Hindlimb muscle (tissue), 1 donor: ENCODE measurements at places on chromosomes 3 and 15. TPM values are rescaled to one million over a fixed set of nuclear protein-coding genes. Genes with fewer than 3 reads are reported as not detected.

Gene FGD5
- 20.1 TPM for polyA plus RNA-seq

Gene OSBPL10
- polyA plus RNA-seq, result 10.9 TPM

Gene ECE2
- polyA plus RNA-seq, result not detected

Gene DAPK2
- 5.1 TPM for polyA plus RNA-seq

Gene PLA1A
- 0.27 TPM for polyA plus RNA-seq

Gene CEMIP
- 2.1 TPM for polyA plus RNA-seq

Gene UTS2B
- polyA plus RNA-seq, result 0.19 TPM

Gene TRPM1
- polyA plus RNA-seq, result not detected

Gene LMAN1L
- not detected for polyA plus RNA-seq

Gene FAM219B
- 49.7 TPM for polyA plus RNA-seq

Gene LARP6
- polyA plus RNA-seq, result 10.9 TPM
